SK-N-SH (cell line): ENCODE measurements at places on chromosomes 13 and 19.

DNA sequence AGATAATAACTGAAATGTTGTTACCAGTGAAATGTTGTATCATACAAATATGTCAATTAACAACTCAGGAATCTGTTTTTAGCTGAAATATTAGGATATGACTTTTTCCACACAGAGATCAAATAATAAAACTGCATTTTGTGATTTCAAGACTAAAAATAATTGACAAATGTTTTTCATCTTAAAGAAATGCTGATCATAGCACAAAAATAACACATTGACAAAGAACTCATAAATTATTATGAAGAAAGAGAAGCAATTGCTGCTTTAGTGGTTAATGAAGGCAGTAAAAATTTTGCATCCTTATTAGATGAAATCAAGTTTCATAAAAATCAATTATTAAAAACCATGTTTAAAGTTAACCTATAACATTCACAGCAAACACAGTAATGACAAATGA lies 1417.3 kb downstream of the OLFM4 start:
- DNase-seq = no peak

DNA sequence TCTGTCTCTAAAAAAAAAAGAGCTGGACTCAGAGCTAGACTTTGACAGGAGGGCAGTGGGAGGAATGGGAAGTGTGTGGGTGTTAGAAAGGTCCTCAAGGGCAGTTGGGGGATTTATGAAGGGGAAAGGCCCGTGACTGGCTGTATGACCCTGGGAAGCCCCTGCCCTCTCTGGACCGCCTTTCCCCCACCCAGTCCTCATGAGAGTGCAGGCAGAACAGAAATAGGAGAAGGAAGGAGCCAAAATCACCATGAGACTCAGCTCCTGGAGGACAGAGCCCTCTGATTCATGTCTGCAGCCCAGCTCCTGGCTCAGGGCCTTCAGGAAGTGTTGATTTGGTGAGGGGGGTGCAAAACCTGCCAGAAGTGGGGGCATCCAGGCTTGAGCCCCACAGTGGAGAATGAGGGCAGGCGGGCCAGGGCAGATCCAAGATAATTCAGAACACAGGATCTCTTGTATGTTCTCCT lies 8.7 kb upstream of the SMG9 start:
- DNase-seq = no peak

GRCh38 chr13:74487091-74487722 lies 353.0 kb upstream of the KLF12 start:
- DNase-seq = no peak

DNA sequence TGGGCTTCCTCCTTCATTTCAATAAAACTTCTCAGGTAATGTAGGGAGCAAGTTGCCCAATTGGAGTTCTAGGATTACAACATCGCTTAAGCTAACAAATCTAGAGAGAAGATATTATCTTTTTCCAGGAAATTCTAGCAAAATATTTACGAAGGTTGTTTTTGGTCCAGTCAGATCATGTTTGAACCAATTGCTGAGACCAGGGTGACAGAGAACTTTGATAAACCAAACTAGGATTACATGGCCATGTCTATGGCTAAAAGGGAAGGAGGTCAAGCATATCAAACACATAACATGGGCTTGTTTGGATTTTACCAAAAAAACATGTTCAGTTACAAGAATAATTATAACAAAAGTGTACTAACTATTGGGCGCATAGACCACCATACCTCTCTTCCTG lies 442.4 kb upstream of the SGCG start:
- no peak for DNase-seq

DNA sequence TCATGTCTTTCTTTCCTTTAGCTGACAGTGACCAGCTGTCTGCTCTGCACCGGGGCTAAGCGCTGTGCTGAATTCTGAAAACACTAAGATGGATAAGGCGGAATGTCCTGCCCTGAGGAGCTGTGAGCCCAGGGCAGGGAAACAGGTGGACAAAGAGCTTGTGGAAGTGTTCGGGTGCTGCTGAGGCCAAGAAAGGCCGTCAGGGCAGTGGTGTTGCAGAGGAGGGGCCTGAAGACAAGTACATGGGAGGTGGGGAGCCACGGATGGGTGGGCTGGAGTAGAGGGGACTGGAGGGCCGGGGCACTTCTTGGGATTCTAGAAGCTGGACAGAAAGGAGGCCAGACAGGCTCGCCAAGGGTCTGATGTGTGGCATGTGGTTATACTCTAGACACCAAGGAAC lies 66.2 kb upstream of the GPR183 start:
- no peak for DNase-seq

DNA sequence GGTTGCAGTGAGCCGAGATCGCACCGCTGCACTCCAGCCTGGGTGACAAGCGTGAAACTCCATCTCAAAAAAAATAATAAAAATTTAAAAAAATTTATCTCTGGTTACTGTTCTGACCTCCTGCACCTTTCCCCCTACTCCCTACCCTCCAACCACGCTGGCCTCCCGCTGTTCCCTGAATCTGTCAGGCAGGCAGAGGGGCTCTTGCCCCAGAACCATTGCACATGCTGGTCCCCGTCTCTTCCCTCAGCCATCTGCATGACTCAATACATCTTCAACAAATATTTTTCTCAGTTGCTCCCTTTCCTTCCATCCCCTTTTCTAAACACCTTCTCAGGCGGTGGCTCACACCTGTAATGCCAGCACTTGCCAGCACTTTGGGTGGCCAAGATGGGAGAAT lies 1.1 kb upstream of the FAM187B start:
- no peak for DNase-seq

GRCh38 chr19:12757544-12758274 lies 6.1 kb downstream of the BEST2 start:
- peak; percentile 94 for DNase-seq

- DNase-seq = peak; percentile 66
Observed at GRCh38 chr13:113121928-113122471, 599 bp upstream of the F10 start.

GRCh38 chr13:109331898-109332297 lies 454.5 kb downstream of the IRS2 start:
- peak; percentile 50 for DNase-seq

- no peak for DNase-seq
Observed at GRCh38 chr13:39408512-39408911, 194.5 kb downstream of the LHFPL6 start.
